ENCODE measurements at places on chromosomes 5 and 9.
A peak's percentile ranks its signal among the peaks of the same experiment; 100 is the strongest.

GRCh38 chr5:138354926-138355378 is 2.5 kb downstream of the KDM3B start:
- DNase-seq, result peak; percentile 84

DNA sequence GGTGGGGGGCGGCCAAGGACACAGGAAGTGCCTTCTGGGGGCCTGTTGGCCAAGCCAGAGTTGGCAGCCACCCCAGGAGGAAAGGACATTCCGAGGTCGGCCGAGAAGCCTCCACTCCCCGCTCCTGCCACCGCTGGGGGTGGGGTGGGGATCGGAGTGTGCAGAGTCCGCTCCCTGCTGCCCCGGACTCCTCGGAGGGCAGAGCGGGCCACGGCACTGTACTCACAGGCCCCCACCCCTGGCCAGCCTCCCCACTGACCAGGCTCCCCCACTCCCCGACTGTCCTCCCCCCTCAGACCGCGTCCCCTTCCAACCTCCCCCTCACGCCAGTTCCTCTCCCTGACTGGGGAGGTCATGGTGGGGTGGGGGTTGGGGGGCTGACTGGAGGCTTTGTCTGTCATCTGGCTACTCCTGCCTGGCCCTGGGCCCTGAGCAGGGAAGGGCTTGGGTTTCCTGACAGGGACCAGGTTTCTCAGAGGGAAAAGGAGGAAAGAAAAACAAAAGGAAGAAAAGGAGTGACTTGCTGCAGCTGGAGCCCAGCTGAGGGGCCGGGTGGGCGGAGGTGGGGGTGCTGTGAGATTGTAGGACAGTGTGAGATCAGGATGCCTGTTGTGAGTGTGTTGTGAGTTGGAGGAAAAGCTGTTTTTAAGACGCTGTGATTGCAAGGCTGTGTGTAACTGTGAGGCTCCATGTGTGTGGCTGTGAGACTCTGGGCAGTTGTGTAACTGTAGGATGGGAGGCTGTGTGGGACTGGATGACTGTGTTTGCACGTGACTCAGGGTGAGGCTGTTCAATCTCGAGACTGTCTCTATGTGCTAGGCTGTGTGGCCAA is 29.7 kb downstream of the CNTFR start:
- DNase-seq, result peak; percentile 41

GRCh38 chr5:39264528-39264927 is 45.2 kb upstream of the FYB1 start:
- DNase-seq, result no peak

DNA sequence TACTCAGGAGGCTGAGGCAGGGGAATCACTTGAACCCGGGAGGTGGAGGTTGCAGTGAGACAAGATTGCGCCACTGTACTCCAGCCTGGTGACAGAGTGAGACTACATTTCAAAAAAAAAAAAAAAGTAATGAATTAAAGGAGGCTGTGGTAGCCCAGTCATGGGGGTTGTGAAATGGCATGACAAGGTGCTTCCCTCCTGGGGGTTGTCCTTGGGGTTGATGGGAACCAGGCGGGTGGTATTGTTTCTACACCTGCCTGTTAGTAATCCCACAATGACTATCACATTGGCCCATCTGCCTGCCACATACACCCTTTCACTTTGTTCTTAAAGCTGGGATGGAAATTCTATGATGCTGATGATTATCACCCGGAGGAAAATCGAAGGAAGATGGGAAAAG is 5.6 kb downstream of the IDNK start:
- no peak for DNase-seq

- peak; percentile 51 for DNase-seq
These were observed at the start of gene CDC42SE2 for GRCh38 chr5:131263648-131264450. TSS of gene CDC42SE2 (plus strand) at chr5:131264053. CDS start at chr5:131359494, 95,441 bp downstream.

DNA sequence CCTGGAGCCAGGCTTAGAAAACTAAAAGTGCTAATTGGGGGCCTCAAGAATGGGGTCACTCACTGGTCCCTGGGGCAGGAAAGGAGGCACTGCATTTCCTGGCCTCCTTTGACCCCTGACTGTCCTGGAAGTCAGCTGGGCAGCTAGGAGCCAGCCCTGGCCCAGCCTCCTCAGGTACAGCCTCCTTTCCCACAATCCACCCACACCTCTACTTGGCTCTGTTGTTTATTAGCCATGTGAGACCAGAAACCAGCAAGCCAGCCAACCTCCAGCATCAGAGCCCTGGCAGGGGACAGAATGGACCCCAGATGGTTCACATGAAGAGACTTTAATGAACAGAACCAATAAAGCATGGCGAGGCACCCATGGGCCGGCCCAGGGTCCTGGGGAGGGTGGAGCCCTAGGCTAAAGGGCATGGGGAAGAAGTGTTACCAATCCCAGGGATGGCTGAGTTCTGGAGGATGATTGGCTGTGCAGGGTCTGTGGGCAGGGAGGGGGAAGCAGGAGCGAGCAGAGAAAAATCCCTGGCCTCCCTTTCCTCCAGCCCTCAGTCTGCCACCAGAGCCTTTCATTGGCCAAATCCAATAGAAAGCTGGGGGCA is 55.3 kb upstream of the ANGPTL2 start:
- no peak for DNase-seq

DNA sequence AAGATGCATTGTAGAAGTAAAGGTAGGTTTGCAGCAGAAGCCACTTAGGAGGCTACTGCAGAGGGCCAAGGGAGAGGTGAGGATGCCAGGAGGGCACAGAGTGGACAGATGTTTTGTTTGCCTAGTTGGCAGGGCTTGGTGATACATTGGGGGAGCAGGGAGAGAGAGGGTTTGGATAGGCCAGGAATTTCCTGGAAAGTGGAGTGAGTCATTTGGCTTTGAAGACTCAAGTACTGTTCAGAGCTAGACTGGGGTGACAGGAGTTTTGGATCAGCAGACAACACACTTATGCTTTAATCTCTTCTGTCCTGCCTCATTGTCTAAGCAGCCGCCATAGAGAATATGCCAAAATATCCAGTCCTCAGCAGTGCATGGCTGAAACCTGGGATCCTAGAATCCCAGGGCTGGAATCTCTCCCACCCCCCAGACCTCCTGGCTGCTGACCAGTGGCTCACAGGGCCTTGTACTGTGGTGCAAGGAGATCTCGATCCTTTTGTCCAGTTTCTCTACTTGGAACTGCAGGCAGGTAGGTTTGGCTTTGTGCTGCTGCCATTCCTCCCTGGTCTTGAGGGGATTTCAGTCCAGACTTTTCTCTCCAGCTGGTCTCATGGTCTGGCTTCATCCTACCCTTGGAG is 11.0 kb downstream of the TMEM268 start:
- DNase-seq, result peak; percentile 74

DNA sequence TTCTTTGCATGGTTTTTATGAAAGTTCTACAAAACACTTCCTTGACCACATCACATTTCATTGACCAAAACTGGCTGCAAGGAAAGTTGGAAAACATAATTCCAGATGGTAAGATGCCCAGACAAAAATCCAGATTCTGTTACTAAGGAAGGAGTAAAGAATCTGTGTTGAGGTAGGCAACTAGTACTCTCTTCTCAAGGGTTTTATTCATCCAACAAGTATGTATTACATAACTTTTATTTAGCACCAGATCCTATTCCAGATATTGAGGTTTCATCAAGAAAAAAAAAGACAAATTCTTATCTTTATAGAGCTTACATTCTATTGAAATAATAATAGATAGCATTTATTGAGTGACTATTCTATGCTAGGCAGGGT is 43.2 kb upstream of the UGCG start:
- DNase-seq, result no peak

DNA sequence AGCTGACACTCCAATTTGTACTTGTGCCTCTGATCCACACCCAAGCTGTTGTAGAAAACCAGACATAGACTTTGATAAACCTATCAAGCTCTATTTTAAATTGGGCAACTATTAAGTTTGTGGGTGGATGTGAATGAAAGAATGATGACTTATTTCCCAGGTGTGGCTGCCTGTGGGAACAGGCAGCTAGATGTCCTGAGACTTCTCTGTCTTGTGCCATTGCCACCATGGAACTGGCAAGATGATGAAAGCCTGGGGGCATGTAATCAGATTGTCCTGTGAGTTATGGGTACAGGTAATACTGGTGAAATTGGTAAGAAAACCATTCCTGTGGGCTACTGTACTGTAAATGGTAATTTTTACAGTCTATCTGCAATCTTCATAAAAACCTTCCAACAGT is 57.5 kb downstream of the CEMIP2 start:
- no peak for DNase-seq

DNA sequence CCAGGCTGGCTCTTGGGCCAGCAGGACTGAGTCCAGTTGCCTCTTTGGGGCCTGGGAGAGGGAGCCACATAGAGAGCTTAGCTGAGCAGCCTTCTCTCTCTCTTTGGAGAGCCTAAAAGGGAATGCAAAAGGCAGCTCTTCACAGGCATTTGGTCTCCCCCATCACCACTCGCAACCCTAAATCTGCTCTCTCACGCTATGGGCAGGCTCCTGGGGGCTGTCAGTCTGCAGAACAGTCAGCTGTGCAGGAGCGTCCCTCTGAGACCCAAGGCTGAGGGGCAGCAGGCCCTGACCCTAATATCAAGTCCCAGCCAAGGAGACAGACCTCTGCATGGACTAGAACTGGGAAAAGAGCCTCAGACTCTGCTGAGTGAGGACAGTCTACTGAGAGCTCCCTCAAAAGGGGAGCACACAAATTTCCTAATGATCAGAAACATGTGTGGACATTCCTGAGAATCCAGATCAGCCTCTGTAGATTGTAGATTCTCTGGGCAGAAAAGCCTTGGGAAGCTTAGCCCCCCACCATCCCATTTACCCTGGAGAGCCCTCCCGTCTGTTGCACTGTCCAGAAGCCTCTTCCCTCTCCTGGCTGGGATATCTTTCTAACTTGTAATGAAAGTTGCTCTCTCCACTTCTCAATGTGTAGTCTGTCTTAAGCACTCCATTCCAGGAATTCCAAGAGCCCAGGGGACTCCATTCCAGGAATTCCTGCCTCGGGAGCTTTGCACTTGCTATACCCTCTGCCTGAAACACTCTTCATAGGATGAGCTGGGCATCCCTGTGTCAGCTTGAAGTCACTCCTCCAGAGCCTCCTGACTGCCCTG is 79.4 kb downstream of the FAM114A2 start:
- DNase-seq, result peak; percentile 46

GRCh38 chr9:15977438-15977837 is 424.6 kb downstream of the CCDC171 start:
- DNase-seq, result no peak

GRCh38 chr5:137320056-137321045 is 178.8 kb downstream of the SPOCK1 start:
- DNase-seq, result peak; percentile 51

DNA sequence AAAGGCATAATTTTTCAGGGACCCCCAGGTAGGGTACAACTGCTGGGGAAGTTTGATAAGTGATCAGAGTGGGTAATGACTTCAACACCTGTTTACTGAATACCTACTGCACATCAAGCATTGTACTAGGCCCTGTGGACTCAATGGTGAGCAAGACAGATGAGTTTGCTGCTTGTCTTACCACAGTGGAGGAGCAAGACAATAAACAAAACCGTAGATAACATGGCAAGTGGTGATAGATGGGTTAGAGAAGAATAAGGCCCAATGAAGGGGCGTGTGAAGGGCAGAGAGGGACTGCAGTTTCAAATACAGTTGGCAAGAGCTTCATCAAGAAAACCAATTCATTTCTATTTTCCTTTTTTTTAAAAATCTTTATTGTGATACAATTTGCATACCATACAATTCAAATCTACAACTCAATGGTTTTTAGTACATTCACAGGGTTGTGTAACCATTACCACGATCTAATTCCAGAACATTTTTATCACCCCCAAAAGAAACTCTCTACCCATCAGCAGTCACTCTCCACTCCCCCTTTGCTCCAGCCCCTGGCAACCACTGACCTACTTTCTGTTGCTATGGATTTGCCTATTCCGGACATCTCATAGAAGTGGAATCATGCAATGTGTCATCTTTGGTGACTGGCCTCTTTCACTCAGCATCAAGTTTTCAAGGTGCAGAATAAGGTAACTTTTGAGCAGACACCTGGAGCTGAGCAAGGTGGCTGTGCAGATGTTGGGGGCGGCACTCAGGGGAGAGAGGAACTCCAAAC is 31.9 kb upstream of the HAND1 start:
- DNase-seq, result no peak

DNA sequence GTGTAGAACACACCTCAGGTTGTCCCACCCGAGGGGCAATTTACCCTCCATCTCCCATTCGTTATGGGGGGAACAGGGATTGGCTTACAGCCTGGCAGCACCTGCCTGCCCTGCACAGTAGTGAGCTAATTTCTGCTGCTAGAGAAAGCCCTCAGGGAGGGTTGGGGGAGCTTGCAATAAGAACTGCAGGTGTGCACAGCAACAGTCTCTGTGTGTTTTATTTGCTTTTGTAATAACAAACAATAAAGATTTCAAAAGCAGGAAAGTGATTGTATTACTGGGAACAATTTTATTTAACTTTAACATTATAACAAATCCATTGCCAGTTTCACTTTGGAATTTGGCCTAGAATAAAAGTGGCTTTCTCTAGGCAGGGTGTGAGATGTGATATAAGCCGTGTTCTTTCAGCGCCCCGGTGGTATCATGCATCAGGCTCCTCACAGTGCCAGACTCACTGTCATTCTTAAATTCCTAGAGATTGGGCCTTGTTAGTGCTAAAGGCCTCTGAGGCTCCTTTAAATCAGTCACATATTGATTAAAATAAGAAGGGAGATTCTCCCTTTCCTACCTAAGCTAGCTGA is 81.1 kb downstream of the RMI1 start:
- no peak for DNase-seq

DNA sequence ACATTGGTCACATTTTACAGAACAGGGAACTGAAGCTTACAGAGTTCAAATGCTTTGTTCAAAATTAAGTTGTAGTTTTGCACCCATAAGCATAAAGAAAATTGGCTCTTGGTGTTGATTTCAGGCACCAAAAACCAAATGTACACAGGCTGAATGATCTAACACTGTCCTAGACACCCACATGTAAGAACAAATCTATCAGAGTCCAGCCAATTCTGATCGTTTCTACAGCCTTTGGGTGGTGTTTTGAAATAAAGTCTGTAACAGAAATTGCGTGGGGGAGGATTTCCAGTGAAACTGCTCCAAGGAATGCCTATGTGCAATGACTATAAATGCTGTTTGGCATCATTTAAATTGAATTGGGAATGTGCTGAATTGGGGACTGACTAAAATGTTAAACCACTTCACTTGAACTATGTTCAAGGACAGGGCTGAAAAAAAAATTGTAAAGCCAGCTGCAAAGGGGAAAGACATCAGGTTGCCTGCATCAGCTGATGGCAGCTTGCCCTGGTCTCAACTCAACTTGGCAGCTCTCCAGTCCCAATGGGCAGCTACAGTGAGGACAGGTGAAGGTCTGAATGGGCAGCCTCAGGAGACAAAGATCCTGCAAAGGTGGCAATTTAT is 92.2 kb upstream of the TRPC7 start:
- DNase-seq, result no peak

Measured in HFFc6 (cell line).